Skin of body (tissue), 3 donors: ENCODE measurements at places on chromosomes 5 and 9. TPM values are rescaled to one million over a fixed set of nuclear protein-coding genes. Genes with fewer than 3 reads are reported as not detected.

GRCh38 chr5:115209279-115209678, 39.6 kb upstream of the TRIM36 start:
- no peak for DNase-seq

DNA sequence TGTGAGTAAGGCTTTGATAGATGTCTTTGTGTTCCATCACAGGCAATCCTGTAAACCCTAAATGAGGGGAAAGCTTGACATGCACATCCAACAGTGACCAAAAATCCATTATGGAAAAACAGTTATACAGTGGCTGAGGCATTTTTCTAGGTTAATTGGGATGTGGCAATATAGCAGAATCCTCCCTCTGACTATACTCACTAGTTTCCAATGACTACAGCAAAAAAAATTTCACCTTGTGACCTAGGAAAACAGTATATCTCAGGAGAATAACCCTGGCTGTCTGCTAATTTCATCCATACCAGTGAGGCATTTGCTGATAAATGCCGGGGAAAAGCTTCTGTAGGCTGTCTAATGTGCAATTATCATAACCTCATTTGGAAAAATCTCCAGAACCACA, 49.9 kb upstream of the SNCAIP start:
- DNase-seq: no peak

Gene FAM200C
- 10.5 TPM for total RNA-seq

- DNase-seq: peak; percentile 21
Observed at GRCh38 chr9:24776226-24776625, 230.5 kb upstream of the IZUMO3 start.

Gene NEK6
- total RNA-seq: 27.2 TPM

Gene TYRP1
- total RNA-seq: 73.9 TPM

GRCh38 chr5:154758493-154758892, 3.3 kb downstream of the LARP1 start:
- DNase-seq: peak; percentile 97

DNA sequence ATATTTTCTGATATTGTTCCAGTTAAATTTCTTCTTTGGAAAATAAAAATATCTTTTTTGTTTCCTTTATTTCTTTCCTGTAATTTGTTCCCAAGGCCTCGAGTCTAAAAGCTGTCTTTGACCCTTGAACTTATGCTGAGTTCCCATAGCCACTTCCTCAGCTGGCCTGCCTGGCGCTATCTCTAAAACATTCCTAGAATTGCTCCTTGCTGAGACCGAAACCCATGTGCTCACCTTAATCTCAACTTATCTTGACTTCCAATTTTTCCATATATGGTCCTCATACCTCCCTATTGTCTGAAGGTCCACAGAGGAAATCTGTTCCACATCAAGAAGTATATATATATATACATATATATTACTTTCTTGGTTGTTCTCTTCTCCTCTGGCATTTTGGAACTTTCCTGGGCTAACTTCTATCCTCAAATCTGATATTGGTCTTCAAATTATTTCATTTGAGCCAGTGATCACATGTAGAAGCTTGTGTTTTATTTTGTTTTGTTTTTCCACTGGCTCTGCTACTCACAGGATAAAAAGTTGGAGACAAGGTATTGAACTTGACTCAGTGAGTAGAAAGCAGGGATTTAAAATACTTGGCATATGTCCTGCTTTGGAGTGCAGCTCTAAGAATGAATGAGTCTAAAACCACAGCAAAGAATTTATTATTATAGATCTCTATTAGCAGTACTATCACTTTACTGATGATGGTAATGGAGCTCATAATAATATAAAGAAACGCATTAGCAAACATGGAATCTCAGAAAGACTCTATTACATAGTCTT, 45.2 kb downstream of the ENC1 start:
- DNase-seq: no peak

Gene ANXA6
- total RNA-seq: 182 TPM

DNA sequence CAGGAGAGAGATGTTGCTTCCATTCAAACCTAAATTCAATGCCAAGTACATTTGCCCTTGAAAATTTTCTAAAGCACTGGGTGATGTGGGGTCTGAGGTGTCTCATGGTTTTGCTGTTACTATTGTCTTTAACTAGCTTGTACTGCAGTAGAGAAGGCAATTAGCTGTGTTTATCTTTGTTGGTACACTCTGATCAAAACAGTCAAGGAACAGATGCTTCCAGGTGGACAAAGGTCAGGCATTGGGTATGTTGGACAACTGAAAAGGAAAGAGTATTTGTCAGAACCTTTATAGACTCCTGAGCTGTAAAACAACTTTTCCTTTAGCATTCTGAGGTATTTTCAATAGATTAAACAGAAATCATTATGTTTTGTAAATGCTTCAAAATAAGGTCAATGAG, 2228.7 kb upstream of the WWC1 start:
- DNase-seq: no peak

Gene TLE1
- 36.6 TPM for total RNA-seq

Gene ARL14EPL
- not detected for total RNA-seq

Gene INPP5E
- 4.8 TPM for total RNA-seq
